ENCODE measurements at places on chromosomes 5 and 9.
A peak's percentile ranks its signal among the peaks of the same experiment; 100 is the strongest.

GRCh38 chr5:142605611-142606010 lies 80.3 kb downstream of the FGF1 start:
- no peak for DNase-seq

DNA sequence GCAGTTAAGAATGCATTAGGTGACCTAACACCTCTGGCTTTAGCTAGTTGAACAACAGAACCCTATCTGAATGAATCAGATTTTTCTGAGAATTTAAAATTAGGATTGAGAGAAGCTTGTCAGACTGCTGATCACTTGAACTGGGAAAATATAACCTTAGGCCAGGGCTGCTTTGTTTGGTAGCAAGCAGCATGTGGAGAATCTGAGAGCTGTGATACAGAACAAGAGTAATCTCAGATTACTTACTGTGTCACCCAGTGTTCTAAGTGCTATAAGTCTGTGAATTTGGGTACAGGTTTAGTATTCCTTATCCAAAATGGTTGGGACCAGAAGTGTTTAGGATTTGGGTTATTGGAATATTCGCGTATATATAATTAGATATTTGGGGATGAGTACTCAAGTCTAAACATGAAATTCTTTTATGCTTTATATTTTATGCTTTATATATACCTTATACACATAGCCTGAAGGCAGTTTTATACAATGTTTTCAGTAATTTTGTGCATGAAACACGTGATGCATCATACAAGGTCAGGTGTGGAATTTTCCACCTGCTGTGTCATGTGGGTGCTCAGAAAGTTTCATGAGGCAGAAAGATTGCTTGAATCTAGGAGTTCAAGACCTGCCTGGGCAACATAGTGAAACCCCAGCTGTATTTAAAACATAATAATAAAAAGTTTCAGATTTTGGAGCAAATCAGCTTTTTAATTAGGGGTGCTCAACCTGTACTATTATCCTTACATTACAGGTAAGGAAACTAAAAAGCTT lies 8.3 kb upstream of the CHD1 start:
- DNase-seq = no peak

DNA sequence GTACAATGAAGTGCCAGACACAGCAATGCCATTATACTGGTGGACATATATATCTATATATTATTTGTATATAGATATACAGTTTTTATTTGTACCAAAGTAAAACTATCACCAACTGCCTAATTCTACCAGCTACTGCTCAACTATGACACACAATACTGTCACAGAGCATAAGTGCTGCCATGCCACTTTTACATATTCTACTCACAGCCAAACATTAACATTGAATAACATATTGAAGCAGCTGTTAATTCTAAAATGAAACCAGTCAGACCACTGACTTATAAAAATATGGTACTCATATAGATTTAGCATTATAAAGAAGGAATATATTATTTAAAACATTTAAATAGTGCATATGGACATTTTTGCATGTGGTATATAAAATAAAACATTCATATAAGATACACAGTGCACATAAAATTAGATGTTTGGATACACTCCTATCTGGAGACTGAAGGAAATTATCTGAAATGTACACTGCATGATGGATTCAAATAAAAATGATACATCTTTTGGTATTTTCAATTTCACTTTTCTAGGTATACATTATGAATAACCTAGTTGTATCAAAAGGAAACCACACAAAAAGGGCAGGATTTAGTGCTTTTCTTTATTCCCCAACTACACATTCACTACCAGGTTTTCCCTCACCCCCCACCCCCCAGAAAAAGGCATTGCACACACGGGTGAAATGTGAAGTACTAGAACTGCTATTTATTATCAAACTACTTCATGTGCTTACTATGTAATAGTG lies 48.9 kb downstream of the PKD2L2 start:
- DNase-seq = no peak

DNA sequence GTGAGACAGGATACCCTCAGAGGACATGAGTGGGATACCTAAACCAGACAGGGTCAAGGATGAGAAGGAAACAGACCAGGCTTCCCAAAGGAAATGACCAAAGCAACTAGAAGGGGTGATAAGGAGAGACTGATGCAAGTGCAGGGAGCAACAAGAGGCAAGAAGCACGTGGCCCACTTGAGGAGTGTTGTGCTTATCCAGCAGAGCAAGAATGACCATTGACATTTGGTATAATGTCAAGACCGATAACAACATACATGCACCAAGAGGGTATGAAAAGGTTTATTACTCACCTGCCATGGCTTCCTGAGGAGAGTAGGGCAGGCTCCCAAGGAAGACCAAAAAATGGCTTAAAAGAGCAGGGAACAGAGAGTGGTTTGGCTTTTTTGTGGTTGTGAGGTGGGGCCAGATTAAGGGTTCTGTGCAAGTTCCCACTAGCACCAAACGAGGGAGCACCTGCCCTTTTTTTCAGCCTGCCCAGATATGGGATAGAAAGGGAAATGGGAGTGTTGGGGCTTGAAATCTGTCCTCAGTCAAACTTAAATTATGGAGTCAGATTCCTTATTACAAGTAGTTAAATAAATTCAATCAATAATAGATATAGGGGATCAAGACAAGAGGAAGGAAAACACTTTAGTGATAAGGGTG lies 513.6 kb downstream of the RASEF start:
- DNase-seq = no peak

- no peak for DNase-seq
These were observed 64.8 kb upstream of the SLC1A1 start for GRCh38 chr9:4425319-4426045.

DNA sequence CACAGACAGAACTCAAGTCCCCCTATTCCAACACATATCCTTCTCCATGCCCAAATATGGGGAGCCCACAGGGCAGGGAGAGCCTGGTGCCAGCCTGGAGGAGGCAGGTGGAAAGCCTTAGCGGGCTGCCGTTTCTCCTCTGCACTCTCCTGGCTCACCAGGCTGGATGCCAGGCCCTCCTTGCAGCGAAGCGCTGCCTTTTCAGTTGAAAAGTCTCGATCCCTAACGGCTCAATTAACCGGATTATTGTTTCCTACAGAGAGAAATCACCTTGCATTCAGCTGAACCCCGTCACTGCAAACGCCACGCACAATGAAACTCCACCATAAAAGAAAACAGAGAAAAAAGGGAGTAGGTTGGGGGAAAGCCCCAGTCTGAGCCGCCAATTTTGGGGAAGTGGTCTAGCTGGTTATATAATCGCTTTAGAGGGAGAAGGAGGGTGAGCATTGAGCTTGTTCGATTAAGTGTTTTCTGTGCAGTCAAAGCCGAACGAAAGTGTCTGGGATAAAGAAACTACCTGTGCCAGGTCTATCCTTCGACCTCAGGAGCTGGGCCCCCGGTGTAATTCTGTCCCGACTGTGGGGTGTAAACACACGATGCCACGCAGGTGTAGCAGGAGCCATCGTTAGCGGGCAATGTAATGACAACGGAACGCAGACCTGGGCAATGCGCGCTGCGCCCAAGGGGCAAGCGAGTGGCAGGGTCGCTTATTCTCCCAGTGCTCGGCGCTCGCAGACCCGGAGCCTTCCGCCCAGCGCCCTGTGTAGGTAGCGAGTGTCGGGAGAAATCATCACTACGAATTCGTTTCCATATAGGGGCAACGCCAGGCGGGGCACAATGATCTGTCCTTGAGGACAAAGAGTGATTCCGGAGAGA lies 3.8 kb downstream of the BARHL1 start:
- DNase-seq = no peak

DNA sequence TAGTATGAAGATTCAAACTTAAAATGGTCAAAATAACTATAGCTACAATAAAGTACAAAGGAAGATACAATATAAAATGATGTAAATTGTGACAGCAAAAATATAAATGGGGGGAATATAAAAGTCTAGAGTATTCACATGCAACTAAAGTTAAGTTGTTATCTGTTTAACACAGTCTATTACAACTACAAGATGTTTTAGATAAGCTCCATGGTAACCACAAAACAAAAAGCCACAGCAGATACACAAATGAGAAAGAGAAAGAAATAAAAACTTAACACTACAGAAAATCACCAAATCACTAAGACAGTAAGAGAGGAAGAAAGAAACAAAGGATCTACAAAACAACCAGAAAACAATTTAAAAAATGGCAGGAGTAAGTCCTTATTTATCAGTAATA lies 17.0 kb upstream of the SH3TC2 start:
- DNase-seq = no peak

DNA sequence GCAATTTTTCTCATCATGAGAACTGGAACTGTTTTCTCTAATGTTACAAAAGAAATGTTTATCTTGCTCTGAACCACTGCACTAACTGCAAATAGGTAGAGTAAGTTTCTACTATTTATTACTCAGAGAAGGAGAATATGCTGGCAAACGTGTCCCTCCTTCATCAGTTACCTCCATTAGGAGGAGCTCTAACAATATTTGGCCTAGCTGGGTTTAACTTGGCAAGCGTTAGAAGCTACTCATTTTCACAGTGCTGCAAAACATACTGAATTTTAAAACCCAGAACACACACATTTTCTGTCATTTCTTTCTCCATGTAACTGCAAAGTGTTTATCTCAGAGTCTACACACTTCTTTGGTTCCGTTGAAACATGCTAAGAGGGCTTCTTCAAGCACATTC lies 101.0 kb upstream of the GABRG2 start:
- no peak for DNase-seq

DNA sequence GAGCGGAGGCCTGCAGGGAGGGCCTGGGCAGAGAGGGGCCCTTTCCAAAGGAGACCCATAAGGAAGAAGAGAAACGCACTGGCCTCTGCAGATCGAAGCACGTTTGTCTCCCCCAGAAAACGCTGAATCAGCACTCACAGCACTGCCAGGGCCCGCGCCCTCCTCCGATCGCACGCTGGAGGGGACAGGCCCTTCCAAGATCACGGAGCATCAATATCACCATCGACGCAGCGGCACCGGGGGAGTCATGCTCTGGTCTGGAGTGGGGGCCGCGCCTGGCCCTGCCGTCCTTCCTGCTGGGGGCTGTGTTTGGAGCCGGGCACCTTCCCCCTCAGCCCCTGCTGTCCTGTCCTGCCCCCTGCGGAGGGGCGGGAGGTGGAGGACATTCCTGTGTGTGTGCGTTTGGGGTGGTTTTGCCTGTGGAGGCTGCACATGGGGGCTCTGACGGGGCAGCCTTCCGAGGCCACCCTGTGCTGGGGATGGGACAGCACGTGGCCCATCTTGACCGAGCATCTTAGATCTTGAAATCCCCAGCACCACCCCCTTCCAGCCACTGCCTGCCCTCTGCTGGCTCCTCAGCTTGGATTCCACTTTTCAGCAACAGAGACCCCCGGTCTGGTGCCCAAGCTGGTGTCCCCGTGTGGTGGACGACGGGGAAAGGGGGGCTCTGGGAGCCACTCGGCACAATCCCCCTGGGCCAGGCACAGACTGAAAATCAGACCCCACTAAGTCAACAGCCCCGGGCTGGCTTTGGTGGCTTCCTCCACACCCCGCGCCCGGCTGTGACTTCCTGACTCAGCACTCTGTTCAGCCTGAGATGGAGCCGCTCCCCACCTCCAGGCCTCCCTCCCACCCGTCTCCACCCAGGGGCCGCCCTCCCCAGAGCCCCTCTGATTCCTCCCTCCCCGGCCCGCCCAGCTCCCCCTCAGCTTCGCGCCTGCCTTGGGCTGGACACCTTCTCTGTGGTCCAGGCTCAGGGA lies 8.3 kb downstream of the TMEM250 start:
- DNase-seq = no peak

DNA sequence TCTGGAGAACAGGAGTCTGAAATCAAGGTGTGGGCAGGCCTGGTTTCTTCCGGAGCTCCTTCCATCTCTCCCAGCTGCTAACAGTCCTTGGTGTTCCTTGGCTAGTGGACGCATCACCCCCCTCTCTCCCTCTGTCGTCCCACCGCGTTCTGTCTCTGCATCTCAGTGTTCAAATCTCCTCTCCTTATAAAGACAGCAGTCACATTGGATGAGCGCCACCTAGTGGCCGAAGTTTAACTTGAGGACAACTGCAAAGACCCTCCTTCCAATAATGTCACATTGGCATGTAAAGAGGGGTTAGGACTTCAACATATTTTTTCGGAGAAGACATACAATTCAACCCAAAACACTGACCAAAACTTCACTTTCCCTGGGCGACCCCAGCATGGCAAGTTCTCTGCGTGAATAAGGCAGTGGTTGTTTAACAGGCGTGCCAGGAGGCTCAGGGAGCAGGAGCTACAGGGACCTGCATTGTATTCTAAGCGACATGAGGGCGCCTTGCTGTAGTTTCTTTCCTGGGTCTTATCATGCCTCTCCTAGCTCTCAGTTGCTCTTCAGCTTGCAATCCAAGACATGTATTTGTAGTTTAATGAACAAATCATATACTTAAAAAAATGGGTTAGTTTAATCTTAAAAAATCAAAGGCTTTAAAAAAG lies 27.9 kb upstream of the BASP1 start:
- DNase-seq = peak; percentile 19

DNA sequence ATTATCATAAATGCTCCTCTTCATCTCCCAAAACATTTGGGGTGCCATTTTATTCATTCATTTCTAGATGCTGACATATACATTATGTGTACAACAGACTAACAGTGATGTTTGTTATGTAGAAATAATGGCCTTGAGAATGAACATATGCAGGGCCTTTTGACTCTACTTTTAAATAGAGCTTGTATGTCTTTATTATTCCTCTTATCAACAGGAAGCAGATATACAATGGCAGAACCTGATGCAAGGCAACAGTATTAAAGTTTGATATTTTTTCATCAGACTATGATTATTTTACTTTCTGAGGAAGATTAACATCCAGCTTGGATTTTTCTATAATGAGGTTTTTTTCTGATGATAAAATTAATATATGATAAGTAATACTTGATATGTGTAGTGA lies 44.1 kb downstream of the SNX18 start:
- no peak for DNase-seq

GRCh38 chr9:133691191-133691590 lies 47.0 kb downstream of the SARDH start:
- no peak for DNase-seq

DNA sequence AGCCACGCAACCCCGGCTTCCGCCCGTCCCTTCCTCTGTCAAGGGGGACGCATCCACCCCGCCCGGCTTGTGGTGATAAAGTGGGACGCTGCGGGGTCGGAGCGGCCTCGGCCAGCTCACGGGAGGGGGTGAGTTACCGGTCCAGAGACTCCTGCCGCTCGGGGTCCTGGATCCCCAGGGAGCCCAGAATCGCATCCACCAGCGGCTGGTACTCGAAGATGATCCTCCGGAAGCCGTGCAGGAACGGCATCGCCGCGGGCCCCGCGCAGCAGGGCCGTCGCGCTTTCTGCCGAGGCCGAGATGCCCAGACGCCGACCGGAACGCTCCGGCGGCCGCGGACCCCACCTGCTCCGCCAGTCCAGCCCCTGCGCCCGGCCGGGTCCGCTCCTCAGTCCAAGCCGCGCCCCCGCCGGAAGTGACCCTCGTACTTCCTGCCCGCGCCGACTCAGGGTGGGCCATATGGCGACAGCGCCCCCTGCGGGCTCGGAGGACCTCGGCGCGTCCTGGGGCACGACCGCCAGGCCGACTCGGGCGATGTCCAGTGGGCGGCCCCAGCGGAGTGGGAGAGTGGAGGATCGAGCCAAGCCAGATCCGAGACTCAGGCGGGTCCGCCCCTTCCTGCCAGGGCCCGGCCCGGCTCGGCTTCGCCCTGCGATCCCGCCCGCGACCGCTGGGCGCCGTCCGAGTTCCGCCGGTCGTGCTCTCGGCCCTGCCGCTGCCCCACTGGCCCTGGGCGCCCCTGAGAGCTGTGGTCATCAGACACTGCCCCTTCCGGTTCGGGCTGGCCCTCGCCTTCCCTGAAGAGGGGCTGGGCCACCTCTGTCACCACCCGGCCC lies at the start of gene ASB6:
TSS of gene ASB6 (minus strand) at position 402 of the 836 bp plus-strand sequence. CDS start at position 250, 152 bp downstream.
- DNase-seq = peak; percentile 77

Measured in stimulated activated CD8-positive, alpha-beta memory T cell treated with anti-CD3 and anti-CD28 coated beads, Interleukin-15, amount 100 ng/mL, for 4 hours (primary cell).